Vagina (tissue), 2 donors: ENCODE measurements at places on chromosomes 7 and 10. TPM values are rescaled to one million over a fixed set of nuclear protein-coding genes. Genes with fewer than 3 reads are reported as not detected.

The CLRN3 gene
- total RNA-seq: not detected

The GPR158 gene
- 0.49 TPM for total RNA-seq

GRCh38 chr7:55061726-55062499 is 43.1 kb downstream of the EGFR start:
- DNase-seq: no peak
- no peaks in the 10 kb centered on the region for H3K36me3 ChIP-seq
- no peaks in the 10 kb centered on the region for H3K27me3 ChIP-seq
- peak overlapping the region; percentile 48 for H3K27ac ChIP-seq

- DNase-seq: no peak
- H3K27ac ChIP-seq: no peak overlapping the region
- H3K4me3 ChIP-seq: no peak overlapping the region
These were observed 70.9 kb downstream of the CTBP2 start for GRCh38 chr10:125089469-125089868.

GRCh38 chr7:159023206-159023605 is 121.5 kb downstream of the VIPR2 start:
- peaks cover 14% of the 10 kb centered on the region for H3K4me1 ChIP-seq
- no peak for DNase-seq
- H3K27ac ChIP-seq: no peak overlapping the region
- H3K4me3 ChIP-seq: no peak overlapping the region
- no peaks in the 10 kb centered on the region for H3K36me3 ChIP-seq
- H3K27me3 ChIP-seq: no peaks in the 10 kb centered on the region

DNA sequence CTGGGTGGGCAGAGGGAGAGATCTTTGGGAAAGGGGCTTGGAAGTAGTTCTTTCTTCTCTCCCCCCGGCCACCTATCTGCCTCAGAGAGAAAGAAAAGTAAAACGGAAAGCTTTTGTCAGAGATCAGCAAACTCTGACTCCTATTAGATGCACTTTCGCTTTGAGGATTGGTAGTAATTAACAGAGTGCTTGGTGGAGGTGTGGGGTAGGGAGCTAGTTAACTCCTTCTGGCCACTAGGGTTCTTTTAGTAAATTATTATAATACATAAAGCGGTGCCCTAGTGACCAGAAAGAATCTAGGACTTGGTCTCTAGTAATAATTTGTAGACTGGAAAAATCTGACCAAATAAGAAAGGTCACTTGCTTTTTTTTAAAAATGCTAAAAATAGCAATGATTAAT is 54.6 kb downstream of the CPVL start:
- H3K4me3 ChIP-seq: peak overlapping the region; percentile 40
- peaks cover 48% of the 10 kb centered on the region for H3K4me1 ChIP-seq
- H3K27ac ChIP-seq: peak overlapping the region; percentile 73
- no peak for DNase-seq
- H3K27me3 ChIP-seq: no peaks in the 10 kb centered on the region
- H3K36me3 ChIP-seq: no peaks in the 10 kb centered on the region

DNA sequence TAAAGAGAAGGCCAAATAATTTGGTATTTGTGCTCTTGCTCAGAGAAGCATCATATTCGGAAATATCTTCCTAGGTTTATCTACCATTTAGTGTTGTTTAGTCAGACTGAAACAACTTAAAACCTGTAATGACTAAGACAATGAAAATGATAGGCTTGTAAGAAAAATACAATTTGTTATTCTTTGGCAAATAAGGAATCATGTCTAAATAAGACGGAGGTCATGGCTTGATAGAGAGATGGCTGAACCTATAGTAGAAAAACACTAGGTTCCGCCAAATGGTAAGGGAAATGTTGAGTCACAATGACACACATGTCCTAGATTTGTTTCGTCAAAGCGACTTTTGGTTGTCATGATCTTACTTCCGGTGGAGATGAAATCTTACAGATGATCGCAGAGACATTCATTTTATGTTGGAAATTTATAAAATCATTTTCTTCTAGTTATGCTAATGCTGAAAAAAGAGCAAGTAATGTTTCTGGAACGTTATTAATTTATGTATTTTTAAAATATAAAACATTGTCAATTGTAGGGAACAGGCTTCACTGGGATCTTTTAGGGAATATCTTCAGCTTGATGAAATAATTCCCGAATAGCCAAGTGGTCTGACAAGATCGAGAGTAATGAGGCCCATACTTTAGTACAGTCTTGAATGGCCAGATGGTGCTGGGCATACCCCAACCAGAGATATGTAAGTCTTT is 1.0 kb downstream of the SRGN start:
- DNase-seq: no peak
- peak overlapping the region; percentile 42 for H3K4me3 ChIP-seq
- H3K27ac ChIP-seq: peak overlapping the region; percentile 81
- no peaks in the 10 kb centered on the region for H3K36me3 ChIP-seq
- peaks cover 10% of the 10 kb centered on the region for H3K4me1 ChIP-seq

- no peak overlapping the region for H3K4me3 ChIP-seq
- H3K36me3 ChIP-seq: no peaks in the 10 kb centered on the region
- no peaks in the 10 kb centered on the region for H3K27me3 ChIP-seq
- no peak overlapping the region for H3K27ac ChIP-seq
- no peak for DNase-seq
These were observed 10.4 kb downstream of the CPA2 start for GRCh38 chr7:130276796-130277762.

DNA sequence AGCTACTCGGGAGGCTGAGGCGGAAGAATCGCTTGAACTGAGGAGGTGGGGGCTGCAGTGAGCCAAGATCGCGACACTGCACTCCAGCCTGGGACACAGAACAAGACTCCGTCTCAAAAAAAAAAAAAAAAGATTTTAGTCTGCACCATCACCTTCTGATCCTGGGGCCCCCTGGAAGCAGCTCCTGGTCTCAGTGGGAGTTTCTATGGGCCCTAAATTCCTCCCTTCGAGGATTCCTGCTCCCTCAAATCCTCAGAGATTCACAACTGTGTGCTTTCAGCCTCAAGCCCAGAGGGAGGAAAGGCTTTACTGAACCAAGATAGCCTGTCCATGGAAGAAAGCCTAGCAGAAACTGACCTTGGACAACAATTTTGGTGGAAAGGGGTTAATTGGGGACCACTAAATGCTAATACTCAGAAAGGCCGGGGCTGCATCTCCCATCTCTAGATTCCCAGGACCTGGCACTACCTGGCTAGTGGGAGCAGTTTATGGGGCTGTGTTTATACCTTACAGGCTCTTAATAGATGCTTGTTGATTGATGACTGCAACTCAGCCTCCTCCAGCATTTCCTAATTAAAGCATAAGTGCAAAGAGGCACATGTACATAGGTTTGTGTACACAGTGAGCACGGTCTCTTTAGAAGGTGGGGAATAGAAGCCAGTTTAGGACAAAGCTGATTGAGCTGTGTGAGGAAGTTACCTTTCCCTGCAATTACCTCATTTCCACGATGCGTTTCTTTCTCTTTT is 9.2 kb upstream of the FGFR2 start:
- H3K27ac ChIP-seq: no peak overlapping the region
- H3K4me3 ChIP-seq: no peak overlapping the region
- H3K36me3 ChIP-seq: no peaks in the 10 kb centered on the region
- DNase-seq: no peak
- no peaks in the 10 kb centered on the region for H3K27me3 ChIP-seq
- H3K4me1 ChIP-seq: peaks cover 8% of the 10 kb centered on the region

The RPP38 gene
- total RNA-seq: 14.2 TPM

GRCh38 chr7:19275000-19275399 is 129.8 kb upstream of the FERD3L start:
- H3K4me1 ChIP-seq: no peaks in the 10 kb centered on the region
- no peak overlapping the region for H3K27ac ChIP-seq
- DNase-seq: no peak
- H3K4me3 ChIP-seq: no peak overlapping the region
- H3K27me3 ChIP-seq: no peaks in the 10 kb centered on the region

DNA sequence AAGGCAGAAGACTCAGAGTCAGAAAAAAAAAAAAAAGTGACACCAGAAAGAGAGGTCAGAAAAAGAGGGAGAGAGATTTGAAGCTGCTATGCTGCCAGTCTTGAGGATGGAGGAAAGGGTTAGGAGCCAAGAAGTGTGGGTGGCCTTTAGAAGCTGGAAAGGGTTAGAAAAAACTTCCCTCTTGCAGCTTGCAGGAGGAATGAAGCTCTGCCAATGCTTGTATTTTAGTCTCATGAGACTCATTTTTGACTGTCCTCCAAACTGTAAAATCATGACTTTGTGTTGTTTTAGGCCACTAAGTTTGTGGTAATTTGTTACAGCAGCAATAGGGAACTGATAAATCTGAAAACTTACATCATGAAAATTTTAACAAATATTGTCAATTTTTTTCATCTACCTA is 127.7 kb upstream of the NOBOX start:
- H3K36me3 ChIP-seq: no peaks in the 10 kb centered on the region
- no peak for DNase-seq
- H3K27me3 ChIP-seq: no peaks in the 10 kb centered on the region
- H3K4me1 ChIP-seq: no peaks in the 10 kb centered on the region

DNA sequence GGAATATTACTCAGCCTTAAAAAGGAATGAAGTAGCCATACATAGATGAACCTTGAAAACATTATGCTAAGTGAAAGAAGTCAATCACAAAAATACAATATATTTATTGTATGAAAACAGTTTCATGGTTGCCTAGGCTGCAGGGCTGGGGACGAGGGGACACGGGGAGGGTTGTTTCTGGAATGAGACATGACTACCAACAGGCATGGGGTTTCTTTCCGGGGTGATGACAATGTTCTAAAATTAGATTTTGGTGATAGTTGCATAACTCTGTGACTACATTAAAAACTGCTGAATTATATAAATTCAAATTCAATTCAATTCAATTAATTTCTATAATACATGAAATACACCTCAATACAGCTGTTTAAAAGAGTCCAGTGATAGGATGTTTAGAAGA is 88.0 kb downstream of the ARHGAP22 start:
- no peak overlapping the region for H3K27ac ChIP-seq
- no peaks in the 10 kb centered on the region for H3K36me3 ChIP-seq
- no peak overlapping the region for H3K4me3 ChIP-seq
- no peaks in the 10 kb centered on the region for H3K27me3 ChIP-seq

DNA sequence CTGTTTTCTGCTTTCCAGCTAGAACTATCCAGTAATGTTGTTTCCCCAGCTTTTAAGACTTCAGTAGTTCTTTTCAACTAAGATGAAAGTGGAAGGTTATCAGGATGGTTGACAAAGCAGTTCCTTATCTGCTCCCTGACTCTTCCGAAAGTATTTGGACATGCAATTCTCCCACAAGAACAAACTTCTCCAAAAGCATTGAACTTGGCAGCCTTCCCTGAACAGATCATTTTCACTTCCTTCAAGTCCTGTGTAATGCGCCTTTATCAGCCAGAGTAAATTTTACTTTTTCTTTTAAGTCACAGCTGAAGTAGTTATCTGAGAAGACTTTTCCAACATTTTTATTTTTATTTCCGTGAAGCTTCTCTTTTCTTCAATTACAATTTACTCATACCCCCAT is 39.7 kb downstream of the CDC14C start:
- no peak overlapping the region for H3K27ac ChIP-seq
- no peaks in the 10 kb centered on the region for H3K4me1 ChIP-seq
- H3K27me3 ChIP-seq: no peaks in the 10 kb centered on the region

GRCh38 chr10:91154842-91155241 is 65.6 kb upstream of the PCGF5 start:
- H3K4me1 ChIP-seq: no peaks in the 10 kb centered on the region
- no peak overlapping the region for H3K4me3 ChIP-seq
- DNase-seq: no peak
- H3K27me3 ChIP-seq: no peaks in the 10 kb centered on the region
- H3K27ac ChIP-seq: no peak overlapping the region

GRCh38 chr7:108073305-108074070 is 56.7 kb downstream of the LAMB4 start:
- H3K4me3 ChIP-seq: no peak overlapping the region
- H3K27ac ChIP-seq: peak overlapping the region; percentile 15
- H3K27me3 ChIP-seq: no peaks in the 10 kb centered on the region
- no peaks in the 10 kb centered on the region for H3K36me3 ChIP-seq
- DNase-seq: no peak

GRCh38 chr10:29998142-29998808 is 61.1 kb downstream of the JCAD start:
- peaks cover 18% of the 10 kb centered on the region for H3K4me1 ChIP-seq
- no peaks in the 10 kb centered on the region for H3K27me3 ChIP-seq
- no peak for DNase-seq
- H3K36me3 ChIP-seq: no peaks in the 10 kb centered on the region

DNA sequence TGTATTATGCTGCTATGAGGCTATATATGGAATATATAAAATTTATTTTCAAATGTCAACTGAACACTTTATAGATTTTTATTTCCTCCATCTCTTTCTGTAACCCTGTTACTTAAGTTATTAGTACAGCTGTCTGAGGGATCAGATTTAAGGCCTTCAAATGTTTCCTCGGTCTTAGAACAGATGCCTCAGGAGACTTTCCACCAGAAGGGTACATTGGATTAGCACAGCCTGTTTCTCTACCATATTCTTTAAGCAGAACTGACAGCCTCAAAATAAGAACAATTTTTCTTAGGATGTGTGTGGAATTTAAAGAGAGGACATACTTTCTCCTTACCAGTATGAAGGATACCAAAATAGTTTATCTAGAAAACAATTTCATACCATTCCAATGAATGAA is 53.0 kb upstream of the HGF start:
- no peak overlapping the region for H3K4me3 ChIP-seq
- no peak overlapping the region for H3K27ac ChIP-seq
- H3K36me3 ChIP-seq: no peaks in the 10 kb centered on the region
- no peak for DNase-seq

DNA sequence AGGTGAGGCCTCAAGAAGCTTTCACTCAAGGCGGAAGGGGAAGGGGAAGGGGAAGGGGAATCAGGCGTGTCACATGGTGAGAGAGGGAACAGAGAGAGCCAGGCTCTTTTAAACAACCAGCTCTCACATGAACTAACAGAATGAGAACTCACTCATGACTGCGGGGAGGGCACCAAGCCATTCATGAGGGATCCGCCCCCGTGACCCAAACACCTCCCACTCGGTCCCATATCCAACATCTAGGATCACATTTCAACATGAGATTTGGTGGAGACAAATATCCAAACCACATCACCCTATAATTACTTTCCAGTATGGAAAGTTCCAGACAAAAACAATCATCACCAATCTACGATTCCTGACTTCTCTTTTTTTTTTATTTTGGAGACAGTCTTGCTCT is 22.9 kb downstream of the HIP1 start:
- H3K4me1 ChIP-seq: peaks cover 8% of the 10 kb centered on the region
- no peak overlapping the region for H3K4me3 ChIP-seq
- no peak overlapping the region for H3K27ac ChIP-seq

The CDHR1 gene
- 6.4 TPM for total RNA-seq

DNA sequence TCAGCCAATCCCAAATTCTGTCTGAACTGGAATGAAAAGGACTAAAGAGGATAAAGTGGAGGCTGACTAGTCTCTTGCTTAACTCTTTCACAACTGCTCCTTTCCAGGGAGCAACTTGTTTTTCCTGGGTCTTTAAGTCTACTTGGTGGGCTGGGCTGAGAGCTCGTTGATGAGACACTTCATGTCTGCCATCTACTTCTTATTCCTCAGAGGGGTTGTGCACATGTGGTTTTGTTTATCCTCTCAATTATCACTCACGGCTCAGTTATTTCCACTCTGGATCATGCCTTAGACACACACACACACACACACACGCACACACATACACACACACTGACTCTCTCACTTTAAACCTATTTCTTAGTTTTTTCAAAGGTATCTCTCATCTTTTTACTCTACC is 298.6 kb upstream of the MTPN start:
- DNase-seq: no peak
- no peaks in the 10 kb centered on the region for H3K36me3 ChIP-seq
- H3K27me3 ChIP-seq: no peaks in the 10 kb centered on the region
- H3K4me3 ChIP-seq: no peak overlapping the region
- no peaks in the 10 kb centered on the region for H3K4me1 ChIP-seq
